Right lobe of liver (tissue), 6 donors: ENCODE measurements at places on chromosomes 1 and 21. TPM values are rescaled to one million over a fixed set of nuclear protein-coding genes. Genes with fewer than 3 reads are reported as not detected.

- DNase-seq: no peak
Measured at GRCh38 chr21:14869984-14870852, 194.6 kb downstream of the NRIP1 start.

Gene KIF26B
- 0.55 TPM for total RNA-seq

Gene PSMA5
- 48.5 TPM for total RNA-seq

Gene AUNIP
- total RNA-seq: not detected

DNA sequence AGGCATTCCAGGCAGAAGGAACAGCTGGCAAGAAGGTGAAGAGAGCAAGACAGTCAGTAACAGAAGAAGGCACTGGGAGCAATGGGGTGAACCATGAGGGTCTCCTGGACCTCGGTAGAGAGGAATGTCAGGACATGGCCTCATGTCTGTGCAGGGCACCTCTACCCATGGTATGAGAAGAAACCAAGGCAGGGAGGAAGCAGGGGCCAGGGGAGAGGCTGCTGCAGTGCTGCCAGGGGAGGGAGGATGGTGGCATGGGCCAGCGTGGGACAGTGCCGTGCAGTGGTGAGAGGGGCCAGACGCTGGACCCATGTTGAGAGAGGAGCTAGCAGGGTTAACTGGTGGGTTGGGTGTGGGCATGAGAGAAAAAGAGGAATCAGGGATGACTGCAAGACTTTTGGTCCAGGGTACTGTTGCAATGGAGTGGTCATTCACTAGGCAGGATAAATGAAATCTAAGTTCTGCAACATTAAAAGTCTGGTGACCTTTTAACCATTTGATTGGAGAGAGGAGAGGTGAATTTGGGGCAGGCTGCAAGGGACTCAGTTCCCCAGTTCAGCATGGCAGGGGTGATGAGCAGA is 577.6 kb downstream of the MATN1 start:
- no peak for DNase-seq

Gene LORICRIN
- total RNA-seq: not detected

DNA sequence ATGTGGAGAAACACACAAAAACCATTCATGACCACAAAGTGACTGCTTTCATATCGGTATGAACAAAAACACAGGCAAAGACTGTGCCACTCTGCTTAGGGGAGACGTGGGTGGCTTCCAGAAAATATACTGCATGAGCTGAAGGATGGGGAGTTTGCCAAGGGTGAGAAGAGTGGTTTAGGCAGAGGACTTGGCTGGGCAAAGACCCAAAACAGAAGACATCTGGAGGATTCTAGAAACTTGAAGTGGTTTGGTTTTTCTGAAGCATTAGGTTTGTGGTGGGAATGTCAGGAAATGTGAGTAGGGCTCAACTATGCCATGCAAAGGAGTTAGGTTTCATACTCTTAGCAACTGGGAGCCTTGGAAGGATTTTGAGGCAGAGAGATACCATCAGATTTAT is 26.6 kb upstream of the DNM3 start:
- no peak for DNase-seq

DNA sequence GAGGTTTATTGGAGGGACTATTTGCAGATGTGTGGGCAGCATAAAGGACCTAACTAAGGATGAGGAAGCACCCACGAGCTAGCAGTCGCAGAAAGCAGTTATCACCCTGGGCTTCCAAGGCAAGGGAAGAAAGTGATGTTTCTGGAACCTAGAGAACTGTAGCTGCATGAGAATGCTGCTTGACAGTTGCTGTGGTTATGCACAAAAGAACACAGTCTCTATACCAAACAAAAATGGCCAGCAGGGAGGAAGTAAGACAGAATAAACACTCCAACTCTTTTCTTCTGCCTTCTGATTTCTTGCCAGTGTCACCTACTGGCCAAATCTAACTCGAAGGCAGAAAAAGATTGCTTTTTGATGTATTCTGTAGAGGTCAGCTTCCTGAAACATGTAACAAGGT is 190.2 kb downstream of the RASAL2 start:
- DNase-seq: no peak

- DNase-seq: no peak
Measured at GRCh38 chr1:65323246-65323645, 13.9 kb downstream of the DNAJC6 start.

- DNase-seq: no peak
Measured at GRCh38 chr1:74579425-74579824, 67.0 kb upstream of the LRRC53 start.

Gene PLA2G5
- total RNA-seq: 2.7 TPM

DNA sequence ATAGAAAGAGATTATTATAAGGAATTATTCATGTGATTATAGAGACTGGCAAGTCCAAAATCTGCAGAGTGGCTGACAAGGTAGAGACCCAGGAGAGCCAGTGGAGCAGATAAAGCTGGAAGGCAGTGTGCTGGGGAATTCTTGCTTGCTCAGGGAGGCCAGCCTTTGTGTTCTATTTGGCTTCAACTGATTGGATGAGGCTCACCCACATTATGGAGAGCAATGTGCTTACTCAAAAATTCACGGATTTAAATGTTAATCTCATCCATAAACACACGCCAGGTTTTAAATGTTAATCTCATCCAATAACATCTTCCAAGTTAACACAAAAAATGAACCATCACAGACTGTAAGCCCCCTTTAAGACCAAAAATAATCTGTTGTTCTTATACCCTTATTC is 30.2 kb upstream of the PHGDH start:
- no peak for DNase-seq

DNA sequence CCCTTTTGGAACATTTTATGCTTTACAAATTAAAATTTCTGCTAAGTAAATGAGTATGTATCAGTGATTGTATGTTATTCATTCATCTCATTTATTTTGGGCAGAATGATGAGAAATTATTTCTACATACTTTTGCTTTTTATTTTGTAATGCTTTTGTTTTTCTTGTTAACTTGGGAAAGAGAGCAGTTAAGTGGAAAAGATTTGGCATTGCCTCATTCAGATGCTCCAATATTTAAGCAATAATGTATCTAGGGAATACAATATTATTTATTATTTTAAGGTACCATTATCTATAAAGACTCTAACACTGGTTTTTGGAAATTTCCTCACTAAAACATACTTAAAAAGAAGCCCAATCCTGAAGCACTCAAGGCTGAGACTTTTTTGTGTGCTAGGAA is 431.8 kb downstream of the NEGR1 start:
- no peak for DNase-seq

DNA sequence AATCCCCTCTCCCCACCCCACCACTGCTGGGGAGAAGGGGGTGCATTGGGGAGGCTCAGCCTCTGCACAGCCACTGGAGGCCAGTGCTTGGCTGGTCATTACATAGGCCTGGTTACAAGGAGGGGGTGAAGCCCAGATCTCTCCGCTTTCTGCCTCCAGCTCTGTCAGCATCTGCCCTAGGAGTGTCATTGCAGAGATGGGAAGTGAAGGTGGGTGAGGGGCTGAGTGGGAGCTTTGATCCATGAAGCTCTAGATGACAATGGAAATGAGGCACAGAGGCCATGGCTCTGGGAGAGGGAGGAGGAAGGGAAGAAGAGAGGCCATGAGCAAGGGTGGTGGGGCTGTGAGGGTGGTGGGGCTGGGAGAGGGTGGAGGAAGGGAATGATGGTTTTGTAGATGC is 411.6 kb downstream of the MATN1 start:
- DNase-seq: no peak

Gene ZFP69B
- 1.1 TPM for total RNA-seq

Gene C4BPA
- total RNA-seq: 866 TPM

- no peak for DNase-seq
Measured at GRCh38 chr21:14595449-14595848, 49.3 kb upstream of the SAMSN1 start.
